HTR-8/SVneo (cell line): ENCODE measurements at places on chromosomes 3 and 15.

DNA sequence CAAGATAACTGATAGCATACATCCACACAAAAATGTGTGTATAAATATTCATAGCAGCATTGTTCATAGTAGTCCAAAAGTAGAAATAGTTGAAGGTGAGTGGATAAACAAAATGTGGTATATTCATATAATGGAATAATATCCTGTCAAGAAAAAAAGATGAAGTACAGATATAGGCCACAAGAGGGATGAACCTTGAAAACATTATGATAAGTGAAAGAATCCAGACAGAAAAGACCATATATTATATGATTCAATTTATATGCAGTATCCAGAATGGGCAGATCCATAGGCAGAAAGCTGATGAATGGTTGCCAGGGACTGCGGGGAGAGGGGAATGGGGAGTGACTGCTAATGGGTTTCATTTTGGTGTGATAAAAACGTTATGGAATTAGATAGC is 54.3 kb upstream of the TNIK start:
- DNase-seq = no peak

- no peak for DNase-seq
Measured at GRCh38 chr3:100106094-100106493, 8.2 kb downstream of the FILIP1L start.

DNA sequence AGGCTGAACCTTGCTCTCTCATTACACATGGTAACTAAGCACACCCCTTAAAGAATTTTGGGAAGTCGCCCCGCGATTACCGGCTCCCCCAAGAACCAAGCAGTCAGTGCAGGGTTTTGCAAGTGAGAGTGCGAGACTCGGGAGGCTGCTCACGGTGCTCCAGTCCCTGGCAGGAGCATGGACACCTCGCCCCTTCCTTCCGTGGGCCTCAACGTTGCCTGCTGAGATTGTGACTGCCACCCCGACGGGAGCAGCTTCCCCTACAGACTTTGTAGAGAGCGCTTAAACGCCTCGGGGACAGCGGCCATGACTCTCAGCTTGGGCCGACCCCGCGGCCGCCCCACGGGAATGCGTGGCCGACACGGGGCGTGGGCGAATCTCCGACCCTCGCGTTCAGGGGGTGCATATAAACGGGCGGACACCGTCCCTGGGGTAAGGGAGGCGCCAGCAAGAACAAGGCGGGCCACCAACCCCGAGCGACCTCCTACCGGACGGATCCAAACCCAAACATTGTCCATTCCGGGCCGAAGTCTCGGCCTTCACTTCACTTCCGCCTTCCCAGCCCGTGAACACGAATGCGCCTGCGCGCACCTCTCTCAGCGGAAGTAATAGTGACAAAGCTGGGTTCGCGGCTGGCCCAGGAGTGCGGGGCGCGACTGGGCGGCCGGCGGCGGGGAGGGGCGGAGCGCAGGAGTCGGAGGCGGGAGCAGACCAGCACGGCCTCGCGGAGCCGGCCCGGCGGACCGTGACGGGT is at the start of gene ATP2C1:
Gene ATP2C1, plus strand, starts transcription at position 709 of the 754 bp plus-strand sequence. CDS start 686 bp downstream, outside the sequence.
- peak; percentile 88 for DNase-seq

GRCh38 chr3:124652009-124652408 is 78.2 kb upstream of the UMPS start:
- DNase-seq = no peak

- no peak for DNase-seq
Measured at GRCh38 chr3:13483286-13483685, 3.2 kb downstream of the HDAC11 start.

DNA sequence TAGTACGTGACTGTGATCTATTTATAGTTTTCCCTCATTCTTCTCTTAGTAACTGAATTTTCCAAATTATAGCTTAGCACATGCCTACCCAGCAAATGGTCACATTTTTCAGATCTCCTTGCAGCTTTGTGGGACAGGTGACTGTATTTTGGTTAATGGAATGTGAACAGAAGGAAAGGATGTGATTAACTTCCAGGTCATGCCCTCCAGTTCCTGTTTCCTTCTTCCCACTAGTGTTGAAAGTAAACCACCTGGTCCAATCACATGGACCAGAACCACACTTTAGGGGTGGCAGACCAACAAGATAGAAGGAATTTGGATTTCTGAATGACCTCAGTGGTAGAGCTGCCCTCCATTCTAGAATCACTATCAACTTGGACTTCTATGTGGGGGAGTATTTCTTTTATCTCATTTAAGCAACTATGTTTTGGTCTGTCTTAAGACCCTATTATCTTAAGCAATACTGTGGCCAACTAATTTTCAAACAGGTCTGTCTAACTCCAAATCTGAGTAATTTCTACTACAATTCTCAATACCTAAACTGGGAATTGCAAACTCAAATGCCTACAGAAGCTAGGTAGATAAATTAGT is 76.0 kb upstream of the TSC22D2 start:
- DNase-seq = no peak

- DNase-seq = no peak
Measured at GRCh38 chr15:85749261-85750151, 45.2 kb downstream of the KLHL25 start.

GRCh38 chr15:80819001-80819400 is 39.8 kb downstream of the CEMIP start:
- no peak for DNase-seq

- no peak for DNase-seq
Measured at GRCh38 chr15:49462232-49462844, 39.3 kb downstream of the FGF7 start.

DNA sequence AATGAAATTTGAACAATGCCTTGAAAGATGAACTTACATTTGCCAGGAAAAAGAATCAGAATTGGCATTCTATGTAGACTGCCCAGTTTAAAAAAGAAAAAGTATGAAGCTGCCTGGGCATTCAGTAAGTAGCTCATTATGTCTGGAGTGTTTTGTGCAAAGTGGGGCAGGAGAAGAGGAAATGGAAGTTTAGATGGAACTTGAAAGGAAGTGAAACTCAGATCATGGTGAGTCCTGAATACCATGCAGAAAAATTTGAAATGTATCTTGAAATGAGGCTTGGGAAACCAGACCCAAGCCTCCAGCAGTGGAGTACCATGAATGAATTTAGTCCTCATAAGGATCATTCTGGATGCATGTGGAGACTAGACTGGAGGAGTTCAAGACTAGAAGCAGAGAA is 4.8 kb upstream of the MORC1 start:
- no peak for DNase-seq

- peak; percentile 22 for DNase-seq
Measured at GRCh38 chr15:91849749-91850161, 3.8 kb upstream of the SLCO3A1 start.

GRCh38 chr3:115912372-115912771 is 289.1 kb downstream of the GAP43 start:
- no peak for DNase-seq

GRCh38 chr15:60614028-60614427 is 135.1 kb upstream of the ICE2 start:
- DNase-seq = no peak

DNA sequence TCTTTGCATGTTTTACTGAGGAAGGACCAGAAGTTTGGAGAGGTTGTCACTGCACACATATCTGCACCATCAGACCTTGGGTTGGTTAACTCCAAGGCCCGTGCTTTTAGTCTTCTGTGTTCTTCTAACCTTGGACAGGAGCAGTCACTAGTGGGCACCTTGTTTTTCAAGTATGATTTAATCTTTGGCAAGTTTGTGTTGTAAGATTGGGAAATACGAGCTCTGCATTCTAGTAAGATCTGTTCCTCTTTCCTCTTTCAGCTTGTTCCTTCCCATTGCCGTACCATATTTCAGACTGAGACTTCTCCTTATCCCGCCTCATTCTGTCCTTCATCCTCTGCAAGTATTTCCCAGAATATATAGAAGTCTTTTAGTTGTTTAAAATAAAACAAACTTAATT is 5.1 kb downstream of the TMOD2 start:
- no peak for DNase-seq

DNA sequence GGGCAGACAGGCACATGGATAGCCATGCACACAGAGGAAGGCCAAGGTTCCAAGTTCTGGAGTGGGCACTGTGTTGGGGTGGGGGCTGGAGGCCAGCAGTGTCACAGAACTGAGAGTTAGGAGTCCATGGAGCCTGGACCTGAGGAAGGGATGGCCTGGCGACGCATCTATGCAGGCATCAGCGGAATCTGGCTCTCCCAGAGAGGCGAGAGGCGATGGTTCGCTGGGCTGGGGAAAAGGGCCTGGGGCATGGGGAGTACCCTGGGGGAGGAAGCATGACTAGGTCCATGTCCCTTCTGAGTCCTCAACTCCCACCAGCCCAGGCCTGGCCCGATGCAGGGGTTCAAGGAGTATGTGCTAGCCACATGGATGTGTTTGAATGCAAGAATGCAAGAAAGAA is 192.8 kb upstream of the LINGO1 start:
- no peak for DNase-seq

DNA sequence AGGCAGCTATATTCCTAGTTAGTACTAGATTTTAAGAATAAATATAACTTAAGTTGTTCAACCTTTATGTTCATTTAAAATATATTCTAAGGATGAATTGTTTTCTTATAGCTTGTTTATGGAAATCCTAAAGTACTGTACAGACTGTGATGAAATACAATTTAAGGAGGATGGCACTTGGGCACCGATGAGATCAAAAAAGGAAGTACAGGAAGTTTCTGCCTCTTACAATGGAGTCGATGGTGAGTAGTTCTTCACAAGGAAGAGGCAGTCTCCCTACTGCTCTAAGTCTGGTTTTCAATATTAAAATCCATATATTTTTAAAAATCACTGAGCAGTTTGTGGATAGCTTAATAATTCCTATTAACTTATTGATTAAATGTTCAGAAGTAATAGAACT is 29.6 kb downstream of the CALML4 start:
- DNase-seq = no peak
